ENCODE measurements at places on chromosomes 12 and 14.
A peak's percentile ranks its signal among the peaks of the same experiment; 100 is the strongest.

DNA sequence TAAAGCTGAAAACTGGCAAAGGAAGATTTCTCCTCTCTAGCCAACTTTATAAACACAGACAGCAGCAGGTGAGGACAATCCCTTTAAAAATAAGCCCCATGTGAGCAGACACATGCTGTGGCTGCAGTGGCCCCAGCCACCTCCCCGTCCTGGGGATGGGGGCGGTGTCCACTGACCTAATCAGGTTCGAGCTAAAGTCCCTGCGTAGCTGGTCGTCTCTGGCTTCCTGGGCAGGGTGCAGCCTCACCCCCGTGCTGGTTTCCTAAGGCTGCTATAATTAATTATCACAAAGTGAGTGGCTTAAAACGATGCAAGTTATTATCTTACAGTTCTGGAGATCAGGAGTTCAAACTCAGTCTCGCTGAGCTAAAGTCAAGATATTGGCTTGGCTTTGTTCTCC, 1.0 kb downstream of the BDKRB1 start:
- no peak for DNase-seq

DNA sequence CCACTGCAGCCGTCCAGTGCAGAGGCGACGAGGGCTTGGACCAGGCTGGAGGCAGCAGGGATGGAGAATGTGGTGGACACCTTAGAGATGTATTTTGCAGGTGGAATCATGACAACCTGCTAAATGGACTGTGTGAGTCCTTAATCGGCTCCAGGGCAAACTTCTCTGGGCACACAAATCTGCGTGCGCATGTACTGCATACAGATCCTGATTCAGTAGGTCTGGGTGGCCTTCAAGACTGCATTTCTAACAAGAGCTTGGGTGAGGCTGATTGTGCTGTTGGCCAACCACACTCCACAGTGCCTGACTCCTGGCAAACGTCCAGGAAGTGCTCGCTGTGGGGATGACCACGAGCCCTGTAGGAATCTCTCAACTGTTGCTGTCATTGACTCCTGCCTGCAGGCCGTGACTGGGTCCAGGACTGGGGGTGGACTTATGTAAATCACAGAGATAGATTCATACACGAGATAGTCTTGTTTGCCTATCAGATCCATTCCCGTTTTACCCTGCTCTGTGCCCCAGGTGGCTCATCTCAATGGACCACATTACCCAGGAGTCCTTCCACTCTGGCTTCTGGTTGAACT, 27.2 kb downstream of the JDP2 start:
- DNase-seq, result no peak

- no peak for DNase-seq
Observed at GRCh38 chr14:54025661-54026060, 69.0 kb upstream of the BMP4 start.

DNA sequence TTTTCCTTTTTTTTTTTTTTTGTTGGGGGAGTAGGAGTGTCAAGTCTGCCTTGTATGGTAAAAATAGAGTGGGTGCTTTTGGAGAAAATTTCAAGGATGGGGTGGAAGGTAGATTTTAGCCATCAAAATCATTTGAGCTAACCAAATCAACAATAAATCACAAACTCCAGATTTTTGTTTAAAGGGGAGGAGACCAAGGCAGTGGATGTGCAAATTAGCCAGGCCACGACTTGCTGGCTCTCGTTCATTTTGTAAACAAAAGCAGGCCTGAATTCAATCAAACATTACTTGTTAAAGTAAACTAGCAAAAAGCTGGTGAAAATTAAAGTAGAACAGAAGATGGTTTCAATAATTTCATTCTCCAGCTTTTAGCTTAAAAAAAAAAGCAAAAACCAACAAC, 387.2 kb downstream of the BMP4 start:
- DNase-seq, result no peak

DNA sequence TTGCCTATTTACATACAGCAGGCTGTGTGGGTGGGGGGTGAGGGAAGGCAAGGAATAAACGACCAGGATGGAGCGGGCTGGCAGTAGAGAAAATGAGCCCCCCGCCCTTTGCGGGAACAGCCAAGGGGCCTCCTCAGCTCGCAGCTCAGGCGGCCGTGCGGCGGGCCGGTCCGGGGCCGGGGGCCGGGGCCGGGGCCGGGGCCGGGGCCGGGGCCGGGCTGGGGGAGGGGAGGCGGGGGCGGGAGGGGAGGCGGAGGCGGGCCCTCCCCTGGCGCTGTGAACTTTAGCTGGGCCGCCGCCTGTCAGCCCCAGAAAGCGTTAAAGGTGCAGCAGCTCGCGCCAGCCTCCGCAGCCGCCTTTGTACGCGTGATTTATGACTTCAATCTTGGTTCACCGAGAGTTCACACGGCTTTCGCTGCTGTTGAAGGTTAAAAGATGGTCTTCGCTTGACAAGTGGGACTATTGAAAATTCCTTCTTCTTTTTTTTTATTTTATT, 28.8 kb downstream of the HOXC4 start:
- peak; percentile 21 for DNase-seq

DNA sequence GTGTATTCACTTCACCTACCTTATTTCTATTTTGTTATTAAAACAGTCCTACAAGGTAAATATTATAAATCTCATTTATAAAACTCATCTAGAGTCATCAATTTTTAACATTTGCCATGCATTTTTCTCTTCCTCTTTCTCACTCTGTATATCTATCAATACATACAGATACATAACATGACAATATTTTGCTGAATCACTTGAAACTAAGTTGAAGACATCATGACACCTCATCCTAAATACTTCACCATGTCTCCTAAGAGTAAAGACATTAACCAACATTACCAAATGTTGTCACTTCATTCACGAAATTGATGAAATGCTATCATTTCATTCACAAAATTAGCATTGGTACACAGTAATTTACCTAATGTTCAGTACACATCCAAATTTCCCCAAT, 181.8 kb downstream of the PAX9 start:
- no peak for DNase-seq

- no peak for DNase-seq
Observed at GRCh38 chr12:63018273-63018672, 83.3 kb upstream of the PPM1H start.

GRCh38 chr12:132748319-132748718, 13.3 kb downstream of the ANKLE2 start:
- DNase-seq, result no peak

GRCh38 chr14:52153939-52154338, 85.1 kb upstream of the NID2 start:
- DNase-seq, result no peak

- DNase-seq, result no peak
Observed at GRCh38 chr14:57008534-57008933, 198.3 kb upstream of the OTX2 start.

DNA sequence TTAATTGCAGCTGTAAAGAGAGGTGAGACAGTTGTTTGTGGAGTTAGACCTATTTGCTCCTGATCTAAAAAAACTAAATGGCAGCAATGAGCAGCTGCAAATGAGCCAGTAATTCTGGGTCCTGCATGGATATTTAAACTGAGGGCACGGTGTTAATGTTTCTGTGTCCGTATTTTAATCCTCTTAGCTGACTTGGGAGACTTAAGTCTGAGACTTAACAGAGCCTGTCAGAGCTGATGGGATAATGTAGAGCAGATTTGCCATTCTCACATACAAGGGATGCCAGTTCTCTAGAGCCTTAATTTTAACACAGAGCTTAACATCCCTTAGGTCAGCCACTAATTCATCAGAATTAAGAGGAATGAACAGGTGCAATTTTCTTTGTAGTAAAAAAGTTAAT, 178.6 kb upstream of the PDE3A start:
- DNase-seq, result no peak

DNA sequence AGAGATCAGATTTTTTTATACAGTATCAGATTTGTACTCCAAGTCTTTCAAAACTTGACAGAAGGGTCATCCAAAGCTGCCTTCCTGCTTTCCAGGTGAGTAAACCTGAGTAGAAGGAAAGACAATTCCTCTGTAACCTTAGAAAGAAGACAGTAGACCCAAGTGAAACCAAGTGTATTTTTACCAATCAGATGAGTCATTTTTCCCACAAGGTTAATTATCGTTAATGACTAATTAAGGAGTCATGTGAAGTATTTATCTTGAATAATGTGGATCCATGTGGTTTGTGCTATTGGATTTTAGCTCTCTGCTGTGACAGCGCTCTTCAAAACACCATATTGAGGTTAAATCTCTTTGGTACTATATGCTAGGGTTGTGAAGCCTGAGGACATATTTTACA, 74.0 kb upstream of the PELI2 start:
- no peak for DNase-seq

GRCh38 chr12:76586764-76587395, 27.3 kb upstream of the OSBPL8 start:
- peak; percentile 46 for DNase-seq

GRCh38 chr14:80850197-80850814, 91.2 kb downstream of the CEP128 start:
- peak; percentile 32 for DNase-seq

DNA sequence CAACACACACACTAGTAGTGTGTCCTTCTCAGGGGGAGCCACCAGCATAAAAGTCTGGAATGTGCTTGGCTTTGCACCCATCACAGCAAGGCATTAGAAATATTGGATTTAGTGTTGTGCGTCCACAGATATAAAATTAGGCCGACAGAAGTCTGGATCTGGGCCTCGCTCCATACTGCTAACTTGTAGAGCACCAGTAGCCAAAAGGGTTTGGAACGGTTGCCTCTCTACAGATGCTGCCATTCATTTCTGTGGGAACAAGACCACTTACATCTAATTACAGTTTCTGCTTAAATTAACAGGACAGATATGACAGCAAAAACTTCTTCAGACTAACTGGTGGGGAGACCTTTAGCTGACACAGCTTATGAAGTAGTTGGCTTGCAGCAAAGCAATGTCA, 94.2 kb downstream of the EXOC5 start:
- DNase-seq, result no peak

GRCh38 chr14:23028799-23029198, 5.9 kb downstream of the PSMB5 start:
- DNase-seq, result peak; percentile 37

- no peak for DNase-seq
Observed at GRCh38 chr14:59363531-59364226, 101.5 kb downstream of the GPR135 start.

GRCh38 chr14:90444077-90444696, 47.4 kb downstream of the CALM1 start:
- DNase-seq, result no peak

DNA sequence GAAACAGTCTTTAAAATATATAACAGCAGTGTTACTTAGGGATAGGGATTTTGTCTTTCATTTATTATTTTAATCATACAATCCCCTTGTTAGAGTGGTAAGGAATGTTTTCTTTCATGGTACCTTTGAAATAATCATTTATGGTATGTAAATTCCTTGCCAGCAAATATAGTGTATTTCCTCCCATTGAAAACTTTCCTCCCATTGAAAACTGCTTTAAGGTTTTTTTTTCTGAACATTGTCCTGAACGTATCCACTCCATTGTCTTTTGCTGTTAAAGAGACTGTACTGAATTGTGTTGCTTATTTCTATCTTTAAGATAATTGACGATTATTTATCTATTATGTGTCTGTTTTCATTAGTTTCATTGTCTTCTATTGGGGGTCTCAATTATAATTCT, 83.5 kb downstream of the PPHLN1 start:
- DNase-seq, result no peak

- no peak for DNase-seq
Observed at GRCh38 chr14:72800848-72801370, 93.0 kb downstream of the DPF3 start.
